ENCODE measurements at places on chromosomes 11 and 22. TPM values are rescaled to one million over a fixed set of nuclear protein-coding genes. Genes with fewer than 3 reads are reported as not detected.

GRCh38 chr11:31968461-31969358 lies 122.2 kb upstream of the RCN1 start:
- DNase-seq, result no peak

DNA sequence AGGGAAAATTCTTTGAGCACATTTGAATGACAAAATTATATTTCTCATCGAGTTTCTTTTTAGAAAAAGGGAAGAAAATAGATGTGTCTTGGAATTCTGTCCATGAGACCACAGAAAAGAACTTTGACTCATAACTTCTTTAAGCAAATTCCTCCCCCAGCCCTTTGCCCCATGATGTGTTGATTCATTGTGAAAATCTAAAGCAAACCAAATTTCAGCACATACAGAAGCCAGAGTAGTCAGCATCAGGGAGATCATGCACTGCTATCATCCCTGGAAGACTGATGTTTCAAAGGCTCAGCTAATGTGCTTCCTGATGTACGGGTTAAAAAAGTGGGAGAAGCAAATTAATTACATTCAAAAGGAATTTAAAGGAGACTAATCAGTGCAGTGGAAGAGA lies 159.7 kb downstream of the FAT3 start:
- no peak for DNase-seq

GRCh38 chr22:26170795-26171580 lies 1.7 kb downstream of the SEZ6L start:
- DNase-seq, result no peak

GRCh38 chr22:20862540-20862939 lies 3.7 kb downstream of the SNAP29 start:
- DNase-seq, result no peak

- DNase-seq, result no peak
Observed at GRCh38 chr11:113579292-113579940, 104.2 kb upstream of the DRD2 start.

GRCh38 chr11:34299284-34299972 lies 58.4 kb downstream of the ABTB2 start:
- no peak for DNase-seq

- no peak for DNase-seq
Observed at GRCh38 chr11:73173755-73174494, 31.8 kb upstream of the FCHSD2 start.

DNA sequence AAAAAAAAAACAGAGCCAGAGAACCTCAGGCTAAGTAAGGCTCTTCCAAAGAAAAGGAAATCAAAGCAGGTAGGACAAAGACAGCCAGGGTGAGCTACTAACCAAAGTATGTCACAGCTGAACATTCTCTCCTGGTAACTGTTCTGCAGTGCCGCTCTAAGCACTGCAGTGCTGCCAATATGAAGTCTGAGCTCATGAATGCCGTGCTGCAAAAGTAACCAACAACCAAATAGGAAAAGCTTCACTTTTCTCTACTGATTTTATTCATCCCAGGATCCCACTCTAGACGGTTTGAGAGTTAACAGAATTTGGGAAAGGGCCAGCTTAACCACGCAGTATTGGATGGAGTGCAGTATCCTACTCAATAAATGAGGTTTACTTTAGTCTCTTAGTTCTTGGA lies 3.5 kb downstream of the SIK3 start:
- DNase-seq, result no peak

PHLDA2 gene
- polyA plus RNA-seq, result 0.24 TPM

- peak; percentile 81 for DNase-seq
Observed at GRCh38 chr22:32745251-32745995, 56.1 kb upstream of the TIMP3 start.

- no peak for DNase-seq
Observed at GRCh38 chr11:131629925-131630540, 259.6 kb downstream of the NTM start.

SPTBN2 gene
- polyA plus RNA-seq, result 15.9 TPM

GRCh38 chr11:1381793-1382425 lies 7.8 kb upstream of the BRSK2 start:
- DNase-seq, result no peak

- DNase-seq, result no peak
Observed at GRCh38 chr22:28029201-28029948, 110.3 kb upstream of the PITPNB start.

- no peak for DNase-seq
Observed at GRCh38 chr22:36164621-36165020, 4.1 kb upstream of the APOL3 start.

DNA sequence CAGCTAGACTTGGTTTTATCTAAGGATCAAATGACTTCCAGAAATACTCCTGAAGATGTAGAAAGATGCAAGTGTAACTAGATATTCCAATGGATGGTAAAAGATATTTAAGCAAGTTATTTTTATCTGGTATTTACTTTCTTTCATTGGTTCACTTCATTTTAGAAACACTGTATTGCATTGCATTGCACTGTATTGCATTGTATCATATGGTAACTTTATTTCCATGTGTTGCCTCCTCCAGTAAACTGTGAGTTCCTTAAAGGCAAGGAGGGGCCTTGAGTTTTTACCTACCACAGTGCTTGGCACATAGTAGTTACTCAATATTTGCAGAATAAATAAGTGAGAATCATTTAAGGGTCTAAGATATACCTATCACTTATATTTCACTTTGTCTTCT lies 31.8 kb upstream of the FLI1 start:
- DNase-seq, result no peak

KCNQ1 gene
- 2.1 TPM for polyA plus RNA-seq

FOXRED1 gene
- 28.0 TPM for polyA plus RNA-seq
